ENCODE measurements at places on chromosomes 7 and 10. TPM values are rescaled to one million over a fixed set of nuclear protein-coding genes. Genes with fewer than 3 reads are reported as not detected.

The WIPF3 gene
- polyA plus RNA-seq = not detected

The CUEDC2 gene
- 49.4 TPM for polyA plus RNA-seq

The PLXNA4 gene
- polyA plus RNA-seq = not detected

The POU6F2 gene
- polyA plus RNA-seq = not detected

The CACNB2 gene
- not detected for polyA plus RNA-seq

The STEAP2 gene
- not detected for polyA plus RNA-seq

The CHST12 gene
- 27.1 TPM for polyA plus RNA-seq

The UCMA gene
- polyA plus RNA-seq = not detected

- DNase-seq = no peak
- peaks cover 23% of the 10 kb centered on the region for H3K4me1 ChIP-seq
- H3K36me3 ChIP-seq = no peaks in the 10 kb centered on the region
- H3K27ac ChIP-seq = no peak overlapping the region
Measured at GRCh38 chr7:356691-357462, 66.9 kb downstream of the FOXL3 start.

DNA sequence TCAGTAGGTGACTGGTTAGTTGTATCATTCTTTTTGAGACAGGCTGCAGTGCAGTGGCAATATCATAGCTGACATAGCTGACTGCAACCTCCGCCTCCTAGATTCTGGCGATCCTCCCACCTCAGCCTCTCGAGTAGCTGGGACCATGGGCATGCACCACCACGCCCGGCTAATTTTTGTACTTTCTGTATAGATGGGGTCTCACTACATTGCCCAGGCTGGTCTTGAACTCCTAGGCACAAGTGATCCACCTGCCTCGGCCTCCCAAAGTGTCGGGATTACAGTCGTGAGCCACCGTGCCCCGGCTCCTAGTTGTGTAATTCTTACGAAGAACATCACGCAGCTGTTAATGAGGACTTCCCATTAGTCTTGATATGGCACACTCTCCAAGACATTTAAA, 123.4 kb upstream of the VKORC1L1 start:
- no peak overlapping the region for H3K27ac ChIP-seq
- peaks cover 4% of the 10 kb centered on the region for H3K36me3 ChIP-seq
- DNase-seq = no peak
- no peaks in the 10 kb centered on the region for H3K27me3 ChIP-seq

DNA sequence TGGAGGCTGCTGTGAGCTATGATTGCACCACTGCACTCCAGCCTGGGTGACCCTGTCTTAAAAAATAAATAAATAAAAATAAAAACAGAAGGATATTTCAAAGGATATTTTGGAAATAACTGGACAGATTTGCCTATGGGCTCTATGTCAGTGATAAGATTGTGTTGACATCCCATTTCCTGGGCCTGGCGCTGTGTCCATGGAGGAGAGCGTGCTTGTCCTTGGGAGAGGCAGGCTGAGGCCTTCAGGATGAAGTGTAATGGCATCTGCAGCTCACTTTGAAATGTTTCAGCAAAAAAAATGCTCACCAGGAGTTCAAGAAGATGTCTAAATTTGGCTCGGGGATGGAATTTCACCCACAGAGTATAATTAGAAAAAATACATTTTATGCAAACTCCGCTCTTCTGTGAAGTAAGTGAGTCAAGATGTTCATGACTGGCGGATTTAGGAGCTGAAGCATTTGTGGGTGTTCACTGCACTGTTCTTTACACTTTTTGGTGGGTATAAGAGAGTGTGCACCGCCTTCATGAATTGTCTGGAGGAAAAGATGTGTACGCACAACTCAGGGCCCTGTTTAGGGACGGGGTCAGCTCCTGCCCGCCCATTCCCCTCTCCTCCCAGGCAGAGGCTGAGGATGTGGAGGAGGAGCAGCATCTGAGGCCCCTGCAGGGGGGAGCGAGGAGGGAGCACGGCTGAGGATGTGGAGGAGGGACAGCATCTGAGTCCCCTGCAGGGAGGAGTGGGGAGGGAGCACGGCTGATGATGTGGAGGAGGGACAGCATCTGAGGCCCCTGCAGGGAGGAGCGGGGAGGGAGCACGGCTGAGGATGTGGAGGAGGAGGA, 18.5 kb upstream of the FOXL3 start:
- H3K36me3 ChIP-seq = no peaks in the 10 kb centered on the region
- H3K27me3 ChIP-seq = no peaks in the 10 kb centered on the region
- H3K4me1 ChIP-seq = no peaks in the 10 kb centered on the region
- no peak overlapping the region for H3K27ac ChIP-seq
- no peak for DNase-seq

- no peak overlapping the region for H3K27ac ChIP-seq
- no peaks in the 10 kb centered on the region for H3K36me3 ChIP-seq
- no peaks in the 10 kb centered on the region for H3K27me3 ChIP-seq
- H3K4me3 ChIP-seq = no peak overlapping the region
- no peaks in the 10 kb centered on the region for H3K4me1 ChIP-seq
- no peak for DNase-seq
Measured at GRCh38 chr7:128217030-128217805, 23.9 kb upstream of the LEP start.

Measured in B cell (primary cell).